ENCODE measurements at places on chromosomes 7 and 10.
A peak's percentile ranks its signal among the peaks of the same experiment; 100 is the strongest.

- peak; percentile 29 for DNase-seq
These were observed 128.5 kb downstream of the TNS3 start for GRCh38 chr7:47453093-47454061.

- DNase-seq, result no peak
These were observed 154.8 kb downstream of the LRRC4 start for GRCh38 chr7:127876393-127876792.

- no peak for DNase-seq
These were observed 31.5 kb downstream of the SHTN1 start for GRCh38 chr10:116973371-116973905.

DNA sequence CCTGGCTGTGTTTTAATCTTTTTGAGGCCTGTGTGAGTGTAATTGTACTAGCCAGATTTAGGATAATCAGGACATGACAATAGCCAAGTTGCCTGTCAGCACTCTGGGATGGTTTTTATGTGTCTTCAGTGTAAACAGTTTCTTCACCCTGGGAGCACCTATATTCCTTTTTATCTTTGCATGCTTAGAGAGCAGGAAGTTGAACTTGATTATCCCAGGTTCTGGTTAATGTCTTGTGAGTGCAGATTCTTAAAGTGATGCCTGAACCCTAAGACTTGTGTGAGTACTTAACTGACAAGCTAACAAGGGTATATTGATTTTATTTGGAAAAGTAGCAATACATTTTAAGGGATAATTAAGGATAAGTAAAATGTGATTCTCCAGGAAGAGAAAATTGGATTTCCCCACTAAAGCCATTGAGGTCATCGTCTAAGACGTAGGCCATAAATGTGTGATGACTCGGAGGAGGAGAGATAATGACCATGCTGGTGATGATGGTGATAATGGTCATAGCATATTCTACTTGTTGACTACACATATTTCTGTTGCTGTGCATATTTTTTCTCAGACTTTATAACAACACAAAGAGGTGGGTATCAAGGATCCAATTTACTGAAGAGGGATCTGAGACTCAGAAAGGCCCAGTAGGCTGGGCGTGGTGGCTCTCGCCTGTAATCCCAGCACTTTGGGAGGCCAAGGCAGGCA is 234.7 kb downstream of the CAMK1D start:
- no peak for DNase-seq

- no peak for DNase-seq
These were observed 83.0 kb upstream of the ADRB1 start for GRCh38 chr10:113960617-113961181.

DNA sequence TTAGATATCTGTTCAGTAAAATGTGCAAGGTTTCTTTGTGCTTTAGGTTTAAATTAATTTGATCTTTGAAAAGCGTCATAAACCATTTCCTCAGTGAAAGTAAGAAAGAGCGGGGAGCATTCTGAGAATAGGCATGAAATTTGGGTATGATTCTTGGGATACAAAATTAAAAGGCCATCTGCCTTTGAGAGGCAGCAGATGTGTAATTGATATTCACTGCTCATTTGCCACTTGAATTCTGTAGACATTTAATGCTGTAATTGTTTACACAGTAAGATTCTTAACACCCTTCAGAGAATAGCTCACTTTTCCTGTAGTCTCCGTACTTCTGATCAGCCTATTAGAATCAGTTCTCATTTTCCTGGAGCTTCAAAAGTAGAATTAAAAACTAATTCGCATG is 18.7 kb downstream of the FRMD4A start:
- DNase-seq, result no peak

- no peak for DNase-seq
These were observed 24.5 kb upstream of the FZD1 start for GRCh38 chr7:91239772-91240171.

- no peak for DNase-seq
These were observed 27.7 kb upstream of the CROT start for GRCh38 chr7:87317691-87318245.

DNA sequence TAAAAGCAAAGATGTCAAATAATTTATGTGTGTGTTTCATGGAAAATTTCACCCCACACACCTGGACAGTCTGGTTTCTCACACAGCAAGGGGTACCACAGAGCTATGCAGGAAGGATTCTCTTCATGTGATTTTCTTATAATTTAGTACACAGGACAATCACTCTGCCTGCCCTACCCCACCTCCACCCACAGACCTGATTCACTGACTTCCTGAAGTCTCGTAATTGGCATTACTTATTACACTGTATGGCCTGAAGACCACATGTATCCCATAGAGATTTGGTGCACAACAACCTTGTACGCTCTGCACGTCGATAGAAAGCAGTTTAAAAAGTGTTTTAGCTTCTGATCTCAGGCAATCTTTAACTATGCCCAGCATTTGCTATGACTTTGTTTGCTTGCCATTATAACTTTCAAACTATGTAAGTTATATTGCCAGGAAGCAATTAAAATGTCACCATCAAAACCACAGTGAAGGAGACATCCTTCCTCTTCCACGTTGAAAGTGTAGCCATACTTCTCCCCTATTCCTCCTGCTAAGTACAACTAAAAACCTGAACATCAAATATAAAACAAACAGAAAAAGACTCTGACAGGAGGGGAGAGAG is 279.4 kb upstream of the IMMP2L start:
- no peak for DNase-seq

DNA sequence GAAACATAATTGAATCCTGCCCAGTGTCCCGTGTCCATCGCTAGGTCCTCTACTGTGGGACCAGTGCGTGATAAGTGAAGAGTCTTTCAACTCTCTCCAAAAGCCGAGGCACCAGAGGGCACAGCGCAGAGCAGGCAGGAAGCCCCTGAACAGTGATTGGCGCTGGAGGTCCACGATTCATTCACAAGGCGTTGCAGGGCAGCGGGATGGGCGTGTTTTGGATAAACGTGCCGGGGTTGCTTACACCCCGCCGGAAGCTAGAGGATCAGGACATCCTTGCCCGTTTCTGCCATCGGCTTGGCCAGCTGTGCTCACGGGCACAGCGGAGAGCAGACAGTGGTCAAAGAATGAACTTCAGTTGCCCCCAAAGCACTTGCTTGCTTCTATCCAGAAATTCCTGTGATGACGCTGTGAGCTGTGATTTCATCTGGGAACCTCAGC is 86.0 kb upstream of the PFKP start:
- DNase-seq, result no peak

GRCh38 chr10:116554628-116555027 is 8.9 kb downstream of the PNLIP start:
- DNase-seq, result no peak

- DNase-seq, result no peak
These were observed 217.6 kb downstream of the USP6NL start for GRCh38 chr10:11393858-11394257.
